NCI-H345 (cell line): ENCODE measurements at places on chromosomes 7 and 10.

DNA sequence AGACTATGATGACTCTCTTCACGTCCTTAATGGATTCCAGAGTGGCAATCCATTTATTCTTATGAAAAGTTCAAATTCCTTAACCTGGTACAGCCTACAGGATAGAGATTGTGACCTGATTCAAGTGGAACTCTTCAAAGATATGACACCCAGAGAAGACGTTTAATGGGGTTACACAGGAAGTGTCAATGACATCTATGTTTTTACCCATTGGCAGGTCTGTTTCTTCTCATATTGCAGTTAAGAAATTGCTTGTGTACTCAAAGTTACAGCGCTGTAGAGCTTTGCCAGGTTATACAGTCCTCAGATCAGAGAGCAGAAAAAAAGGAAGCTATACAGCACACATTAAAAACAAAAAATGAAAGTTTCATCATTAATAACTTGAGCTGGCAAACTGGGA lies 367.4 kb downstream of the THSD7A start:
- no peak for DNase-seq

DNA sequence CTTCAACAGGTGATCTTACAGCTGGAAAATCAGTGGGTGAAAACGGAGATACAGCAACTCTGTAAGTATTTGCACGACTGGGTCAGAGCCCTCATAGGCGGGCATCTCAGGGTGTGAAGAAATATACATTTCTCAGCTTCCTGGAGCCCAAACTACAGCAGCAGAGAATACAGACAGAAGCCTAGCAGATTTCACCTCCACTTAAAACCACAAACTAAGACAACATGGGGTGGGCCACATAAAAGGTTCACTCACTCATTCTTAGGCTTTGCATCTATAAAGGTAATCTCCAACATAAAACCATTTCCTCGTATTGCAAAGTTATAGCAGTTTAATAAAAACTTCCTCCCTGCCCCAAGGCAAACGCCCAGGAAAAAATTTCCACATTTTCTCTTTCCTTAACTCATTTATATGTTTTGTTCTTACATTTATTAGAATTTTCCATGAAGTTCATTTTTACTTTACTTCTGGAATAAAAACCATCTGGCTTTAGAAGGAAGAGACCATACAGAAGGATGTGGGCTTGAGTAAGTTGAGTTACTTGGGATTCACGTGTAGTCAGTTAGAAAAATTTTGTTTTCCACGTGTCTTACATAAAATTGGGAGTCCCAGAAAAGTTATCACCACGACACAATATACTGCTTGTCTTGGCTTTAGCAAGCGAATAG lies 327.1 kb downstream of the FRMD4A start:
- DNase-seq, result no peak

DNA sequence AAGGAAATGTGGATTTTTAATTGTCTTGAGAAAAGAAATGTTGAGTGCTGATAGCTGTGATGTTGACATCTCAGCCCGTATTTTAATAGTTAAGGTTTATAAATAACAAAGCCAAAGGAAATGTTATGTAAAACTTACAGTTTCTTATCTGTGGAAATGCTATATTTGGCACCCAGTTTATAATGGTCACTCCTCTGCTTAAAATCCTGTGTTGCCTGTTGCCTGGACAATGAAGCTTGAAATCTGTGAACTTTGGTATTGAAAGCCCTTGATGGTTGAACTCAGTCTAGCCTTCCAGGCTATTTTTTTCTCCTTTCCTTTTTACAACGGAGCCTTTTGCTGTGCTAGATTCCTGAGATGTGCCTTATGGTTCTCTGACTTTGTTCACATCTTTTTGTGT lies 46.5 kb downstream of the MCU start:
- DNase-seq, result no peak

DNA sequence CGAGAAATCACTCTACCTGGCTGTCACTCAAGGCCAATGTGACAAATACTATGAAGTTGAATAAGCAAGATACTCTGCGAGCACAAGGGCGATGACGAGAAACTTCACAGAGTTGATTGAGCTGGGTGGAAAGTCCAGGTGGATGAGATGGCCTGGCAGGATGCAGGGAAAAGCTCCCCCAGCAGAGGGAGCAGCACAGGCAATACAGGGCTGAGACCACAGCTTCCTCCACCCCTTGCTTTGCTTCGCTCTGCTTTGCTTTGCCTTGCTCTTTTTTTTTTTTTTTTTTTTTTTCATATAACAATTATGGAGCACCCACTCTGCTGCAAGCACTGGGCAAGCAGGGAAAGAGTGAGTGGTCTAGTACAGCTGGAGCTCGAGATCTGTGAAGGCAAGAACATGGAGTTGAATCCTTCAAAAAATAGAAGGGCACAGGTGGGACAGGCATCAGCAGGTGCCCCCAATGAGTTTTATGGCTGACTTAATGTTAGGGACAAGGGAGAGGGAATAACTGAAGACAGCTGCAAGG lies 88.3 kb downstream of the CABCOCO1 start:
- peak; percentile 6 for DNase-seq

- DNase-seq, result no peak
Observed at GRCh38 chr10:64038107-64038506, 516.9 kb downstream of the REEP3 start.

DNA sequence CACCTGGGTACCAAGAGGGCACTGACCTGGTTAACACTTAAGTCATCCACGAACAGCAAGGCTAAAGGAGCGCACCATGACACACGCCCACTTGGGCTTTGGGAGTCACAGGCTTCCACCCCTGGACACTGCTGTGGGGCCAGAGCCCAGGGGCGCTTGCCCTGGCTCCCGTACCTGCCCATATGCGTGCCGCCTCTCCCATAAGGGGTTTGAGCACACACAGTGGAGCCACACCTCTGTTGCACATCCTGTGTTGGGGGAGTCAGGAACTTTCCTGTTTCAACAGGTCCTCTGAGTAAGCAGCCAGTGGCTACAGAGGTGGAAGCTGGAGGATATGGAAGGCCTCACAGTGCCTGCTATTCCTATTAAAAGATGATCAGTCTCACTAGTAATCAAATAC lies 152.0 kb downstream of the REEP3 start:
- DNase-seq, result no peak
